GM12878 (cell line): ENCODE measurements at places on chromosomes 2 and 18. TPM values are rescaled to one million over a fixed set of nuclear protein-coding genes. Genes with fewer than 3 reads are reported as not detected.

- no peak overlapping the region for H3K27ac ChIP-seq
- H3K4me1 ChIP-seq = no peaks in the 10 kb centered on the region
- H3K4me3 ChIP-seq = no peak overlapping the region
- DNase-seq = no peak
- no peaks in the 10 kb centered on the region for H3K27me3 ChIP-seq
Observed at GRCh38 chr2:2524348-2524941, 193.4 kb upstream of the MYT1L start.

DNA sequence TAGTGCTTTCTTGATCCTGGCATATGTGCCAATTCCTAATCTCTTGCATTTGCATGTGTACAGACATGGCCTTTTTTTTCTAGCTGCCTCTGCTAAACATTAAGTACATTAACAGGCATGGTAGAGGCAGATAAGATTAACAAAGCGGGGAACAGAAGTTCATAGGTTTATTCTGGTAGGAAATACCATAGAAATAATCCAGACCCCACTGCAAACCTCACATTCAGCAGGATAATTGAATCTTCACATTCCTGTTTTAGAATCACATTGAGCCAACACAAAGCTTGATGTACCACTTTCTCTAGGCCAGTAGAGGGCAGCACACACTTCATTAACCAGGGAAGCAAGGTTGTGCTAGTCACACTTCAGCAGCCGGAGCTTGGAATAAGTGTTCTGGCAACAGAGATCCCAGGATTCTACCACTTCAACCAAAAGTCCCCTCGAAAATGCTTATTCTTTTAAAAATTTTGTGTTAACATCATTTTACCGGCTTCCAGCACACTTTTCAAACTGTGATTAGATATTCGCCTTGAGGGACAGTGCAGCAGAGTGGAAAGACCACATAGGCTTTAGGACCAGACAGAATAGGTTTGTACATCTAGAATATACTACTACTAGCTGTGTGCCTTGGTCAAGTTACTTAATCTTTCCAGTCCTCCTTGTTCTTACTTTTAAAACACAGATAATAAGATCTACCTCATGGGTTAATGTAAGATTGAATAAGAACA is 420.2 kb upstream of the CHST9 start:
- no peak for DNase-seq
- no peaks in the 10 kb centered on the region for H3K27me3 ChIP-seq
- H3K4me1 ChIP-seq = no peaks in the 10 kb centered on the region
- no peak overlapping the region for H3K4me3 ChIP-seq
- H3K27ac ChIP-seq = no peak overlapping the region

DNA sequence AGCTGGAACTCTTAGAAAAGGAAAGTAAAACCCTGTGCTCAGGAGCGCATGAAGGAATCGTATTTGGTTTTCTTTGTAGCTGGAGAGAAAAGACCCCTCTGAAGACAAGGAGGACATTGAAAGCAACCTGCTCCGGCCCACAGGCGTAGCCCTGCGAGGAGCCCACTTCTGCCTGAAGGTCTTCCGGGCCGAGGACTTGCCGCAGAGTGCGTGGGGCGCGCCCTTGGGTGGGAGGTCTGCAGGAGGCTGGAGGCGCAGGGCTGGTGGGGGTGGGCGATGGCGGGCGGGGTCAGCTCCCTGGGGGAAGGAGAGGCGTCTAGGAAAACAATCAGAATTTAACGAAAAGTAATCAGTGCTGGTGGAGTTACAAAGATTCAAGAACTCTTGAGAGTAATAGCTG is 72.8 kb downstream of the DYSF start:
- no peak overlapping the region for H3K4me3 ChIP-seq
- DNase-seq = no peak
- H3K27ac ChIP-seq = no peak overlapping the region
- no peaks in the 10 kb centered on the region for H3K4me1 ChIP-seq

DNA sequence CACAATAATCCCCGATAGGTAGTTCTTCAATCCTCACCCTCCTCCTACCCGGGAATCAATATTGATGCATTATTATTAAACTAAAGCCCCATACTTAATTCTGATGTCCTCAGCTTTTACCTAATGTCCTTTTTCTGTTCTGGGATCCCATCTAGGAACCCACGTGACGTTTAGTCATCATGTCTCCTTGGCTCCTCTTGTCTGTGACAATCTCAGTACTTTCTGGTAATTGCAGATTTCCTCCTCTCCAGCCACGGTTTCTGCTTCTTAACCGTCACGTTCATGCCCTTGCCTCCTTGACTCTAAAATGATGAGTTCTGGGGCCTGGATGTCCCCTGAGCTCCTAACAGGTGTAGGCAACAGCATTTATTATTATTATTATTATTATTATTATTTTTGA is 2.9 kb upstream of the DGKD start:
- peaks cover 30% of the 10 kb centered on the region for H3K4me1 ChIP-seq
- no peaks in the 10 kb centered on the region for H3K27me3 ChIP-seq
- no peaks in the 10 kb centered on the region for H3K36me3 ChIP-seq
- H3K27ac ChIP-seq = no peak overlapping the region
- no peak overlapping the region for H3K4me3 ChIP-seq

GRCh38 chr18:53689886-53690285 is 534.6 kb downstream of the MBD2 start:
- H3K4me1 ChIP-seq = no peaks in the 10 kb centered on the region
- DNase-seq = no peak
- no peaks in the 10 kb centered on the region for H3K36me3 ChIP-seq
- H3K27ac ChIP-seq = no peak overlapping the region
- H3K4me3 ChIP-seq = no peak overlapping the region

- H3K27ac ChIP-seq = no peak overlapping the region
- no peaks in the 10 kb centered on the region for H3K36me3 ChIP-seq
- H3K4me3 ChIP-seq = no peak overlapping the region
- no peak for DNase-seq
- peaks cover 4% of the 10 kb centered on the region; the same call in 1 of the 2 replicates for H3K4me1 ChIP-seq
- no peaks in the 10 kb centered on the region for H3K27me3 ChIP-seq
Observed at GRCh38 chr2:148999451-148999921, 39.0 kb upstream of the LYPD6B start.

GRCh38 chr2:152369176-152369860 is 34.3 kb downstream of the FMNL2 start:
- H3K4me3 ChIP-seq = no peak overlapping the region
- no peaks in the 10 kb centered on the region for H3K27me3 ChIP-seq
- no peaks in the 10 kb centered on the region for H3K36me3 ChIP-seq
- H3K4me1 ChIP-seq = peaks cover 9% of the 10 kb centered on the region

DNA sequence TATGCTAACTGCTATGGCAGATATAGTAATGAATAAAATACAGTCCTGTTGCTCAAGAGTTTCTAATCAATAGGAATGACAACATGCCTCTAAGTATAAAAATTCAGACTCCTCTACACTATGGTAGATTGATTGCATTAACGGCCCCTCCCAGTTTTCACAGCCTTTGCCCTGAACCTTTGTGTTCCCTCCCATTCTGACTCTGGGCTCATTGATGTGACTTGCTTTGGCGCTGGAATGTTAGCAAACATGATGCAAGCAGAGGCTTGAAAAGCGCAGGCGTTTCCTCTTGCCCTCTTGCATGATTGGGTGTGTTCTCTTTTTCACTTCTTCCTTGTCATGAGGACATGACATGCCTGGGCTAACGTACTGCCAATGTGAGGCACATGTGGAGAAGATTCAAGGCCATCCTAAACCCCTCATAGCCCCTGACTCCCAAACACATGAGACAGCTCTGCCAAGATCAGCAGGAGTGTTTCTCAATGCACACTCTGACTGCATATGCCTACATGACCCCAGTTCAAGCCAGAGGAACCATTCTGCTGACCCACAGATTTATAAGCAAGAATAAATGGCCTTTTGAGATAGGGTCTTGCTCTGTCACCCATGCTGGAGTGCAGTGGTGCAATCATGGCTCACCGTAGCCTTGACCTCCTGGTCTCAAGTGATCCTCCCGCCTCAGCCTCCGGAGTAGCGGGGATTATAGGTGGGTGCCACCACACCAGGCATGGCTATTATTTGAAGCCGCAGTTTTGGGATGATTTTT is 49.7 kb upstream of the CD28 start:
- H3K36me3 ChIP-seq = no peaks in the 10 kb centered on the region
- H3K4me3 ChIP-seq = no peak overlapping the region
- H3K4me1 ChIP-seq = peaks cover 13% of the 10 kb centered on the region
- no peaks in the 10 kb centered on the region; the same call in 1 of the 2 replicates for H3K27me3 ChIP-seq
- no peak for DNase-seq

DNA sequence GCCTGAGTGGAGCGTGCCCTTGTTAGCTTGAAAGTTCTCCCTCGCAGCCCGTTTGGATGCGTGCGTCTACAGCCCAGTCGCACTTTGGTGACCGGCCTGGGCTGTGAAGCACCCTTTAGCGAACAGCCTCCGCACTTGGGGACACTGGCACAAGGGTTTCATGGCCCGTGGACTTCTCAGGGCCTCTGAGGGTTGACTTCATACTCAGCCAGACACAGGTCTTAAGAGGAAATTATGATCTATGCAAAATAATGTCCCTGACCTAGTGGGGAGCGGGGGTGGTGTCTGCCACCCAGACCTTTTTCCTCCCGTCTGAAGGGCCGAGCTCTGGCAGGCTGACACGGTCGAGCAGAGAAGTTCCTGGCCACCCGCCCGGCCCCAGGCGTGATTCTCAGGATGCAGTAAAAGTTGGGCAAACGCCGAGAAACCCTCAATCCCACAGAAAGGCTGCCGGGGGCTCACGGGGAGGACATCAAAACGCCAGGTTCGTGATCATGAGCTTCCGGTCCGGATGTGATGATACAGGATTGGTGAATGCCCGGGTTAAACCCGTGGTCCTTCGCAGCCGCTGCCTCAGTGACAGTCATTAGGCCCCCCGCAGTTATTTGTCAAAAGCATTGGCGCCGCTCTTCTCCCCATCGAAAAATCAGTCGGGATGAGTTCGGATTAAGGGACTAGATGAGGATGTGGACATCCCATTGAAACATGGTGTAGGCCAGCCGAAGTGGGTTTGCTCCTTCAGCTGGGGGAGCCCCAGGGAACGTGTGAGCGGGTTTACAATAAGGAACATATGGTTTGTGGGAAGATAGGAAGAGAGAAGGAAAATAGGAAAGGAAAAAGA is 3.6 kb upstream of the PAX3 start:
- no peaks in the 10 kb centered on the region for H3K36me3 ChIP-seq
- no peak overlapping the region for H3K27ac ChIP-seq
- no peak overlapping the region for H3K4me3 ChIP-seq

Gene ANKRD62
- total RNA-seq = not detected in 2 replicates

Gene LYG1
- 0.21 TPM in 1 of 2 replicates, not detected in the other for total RNA-seq

Gene SNTG2
- total RNA-seq = not detected in 2 replicates

Gene PDE6D
- total RNA-seq = 39.2 and 42.6 TPM in 2 replicates

Gene GPR35
- total RNA-seq = 0.56 and 1.1 TPM in 2 replicates

Gene RTP5
- total RNA-seq = not detected in 2 replicates

Gene EFR3B
- total RNA-seq = 3.5 and 3.9 TPM in 2 replicates

Gene UGT1A4
- 0.21 TPM in 1 of 2 replicates, not detected in the other for total RNA-seq
